EH (cell line): ENCODE measurements at places on chromosomes 2 and 18.

- no peak for DNase-seq
Observed at GRCh38 chr2:236823963-236824362, 254.3 kb downstream of the ACKR3 start.

DNA sequence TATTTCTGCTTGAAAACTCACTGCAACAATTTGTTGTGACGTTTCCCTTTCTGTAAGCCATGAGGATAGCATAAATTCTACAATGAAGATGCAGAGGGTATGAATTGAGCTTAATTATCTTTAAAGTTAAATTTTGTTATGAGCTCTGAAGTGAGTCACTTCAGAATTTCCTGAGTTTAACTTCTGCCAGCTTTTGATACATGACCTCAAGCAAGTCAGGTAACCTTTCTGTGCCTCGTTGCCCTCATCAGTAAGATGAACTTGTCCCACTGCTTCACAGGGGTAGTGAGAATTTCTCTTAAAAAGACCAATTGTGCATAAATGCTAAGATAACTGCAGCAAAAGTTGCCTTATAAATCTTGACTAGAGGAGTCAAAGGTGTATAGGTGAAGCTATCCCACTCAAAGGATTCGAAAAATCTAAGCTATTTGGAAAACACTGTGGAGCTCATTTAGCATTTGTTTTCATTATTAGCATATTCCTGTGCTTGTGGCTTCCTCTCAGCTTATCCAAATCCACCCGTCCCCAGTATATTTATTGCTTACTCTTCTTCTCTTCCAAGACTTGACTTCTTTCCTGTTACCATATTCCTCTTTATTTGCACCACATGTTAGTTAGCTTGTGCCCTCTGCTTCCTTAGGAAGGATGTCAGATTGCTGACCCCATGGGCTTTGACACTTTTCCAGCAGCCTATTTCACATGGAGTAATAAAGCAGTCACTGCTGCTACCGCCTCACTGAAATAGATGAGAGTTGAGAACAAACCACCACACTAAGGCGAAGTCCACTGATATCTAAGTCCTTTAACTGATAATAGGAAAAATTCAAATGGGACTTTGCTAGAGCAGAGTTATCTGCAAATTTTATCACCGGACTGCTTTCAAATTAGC is 428.6 kb downstream of the ERBB4 start:
- no peak for DNase-seq

DNA sequence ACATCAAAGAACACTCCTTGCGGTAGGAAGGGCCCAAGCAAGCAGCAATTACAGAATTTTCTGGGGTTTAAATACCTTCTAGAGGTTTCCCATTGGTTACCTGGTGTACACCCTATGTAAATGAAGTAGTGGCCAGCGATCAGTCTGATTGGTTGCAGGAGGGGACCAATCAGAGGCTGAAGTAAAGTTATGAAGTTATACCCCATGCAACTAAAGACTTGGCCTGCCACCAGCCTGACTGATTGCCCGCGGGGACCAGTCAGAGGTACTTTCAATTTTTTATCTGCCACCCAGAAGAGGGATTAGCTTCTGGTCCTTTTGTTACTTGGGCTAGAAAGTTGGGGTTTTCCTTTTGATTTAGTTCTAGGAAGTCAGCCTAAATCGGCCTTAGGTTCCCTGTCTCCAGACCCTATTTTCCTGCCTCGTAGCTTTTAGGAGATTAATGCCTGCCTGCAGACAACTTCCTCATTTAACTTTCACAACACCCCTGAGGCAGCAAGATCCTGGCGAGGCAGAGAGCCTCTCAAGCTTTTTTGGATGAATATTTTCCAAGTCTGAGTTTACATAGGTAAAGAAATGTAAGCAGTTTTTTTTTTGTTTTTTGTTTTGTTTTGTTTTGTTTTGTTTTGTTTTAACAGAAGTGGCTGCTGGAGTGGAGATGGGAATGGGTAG is 1.5 kb upstream of the DGUOK start:
- no peak for DNase-seq

- DNase-seq: peak; percentile 11
Observed at GRCh38 chr2:197828464-197829135, 24.2 kb downstream of the PLCL1 start.

GRCh38 chr2:105328281-105329196 is 996 bp downstream of the TGFBRAP1 start:
- DNase-seq: peak; percentile 78

DNA sequence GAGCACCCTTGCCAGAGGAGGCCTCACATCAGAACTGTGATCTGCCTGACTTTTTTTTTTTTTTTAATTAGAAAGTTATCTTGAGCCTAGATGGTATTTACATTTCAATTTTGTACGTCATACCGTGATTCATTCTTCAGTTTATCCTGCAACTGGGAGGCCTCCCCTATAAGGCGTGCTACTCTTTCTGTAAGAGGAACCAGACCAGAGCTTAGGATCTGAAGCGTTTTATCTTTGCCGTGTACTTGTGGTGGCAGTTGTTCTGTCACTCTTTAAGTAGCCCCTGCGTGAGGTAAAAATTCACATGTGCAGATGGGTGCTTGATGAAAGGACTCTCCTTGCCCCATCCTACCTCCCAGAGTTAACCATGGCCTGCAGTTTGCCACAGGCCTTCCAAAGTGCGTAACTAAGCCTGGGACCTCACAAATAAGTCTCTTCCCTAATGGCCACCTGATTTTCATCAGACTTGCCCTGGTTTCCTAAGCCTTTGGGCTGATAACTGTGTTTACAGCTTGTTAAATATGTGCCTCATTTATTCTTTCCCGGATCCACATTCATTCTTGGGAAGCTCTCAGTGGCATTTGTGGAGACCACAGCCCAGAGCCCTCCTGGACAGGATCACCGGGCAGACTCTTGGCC is 96.0 kb downstream of the MTCL1 start:
- DNase-seq: peak; percentile 96

- DNase-seq: peak; percentile 85
Observed at GRCh38 chr18:62979176-62979575, 263.8 kb downstream of the PHLPP1 start.

DNA sequence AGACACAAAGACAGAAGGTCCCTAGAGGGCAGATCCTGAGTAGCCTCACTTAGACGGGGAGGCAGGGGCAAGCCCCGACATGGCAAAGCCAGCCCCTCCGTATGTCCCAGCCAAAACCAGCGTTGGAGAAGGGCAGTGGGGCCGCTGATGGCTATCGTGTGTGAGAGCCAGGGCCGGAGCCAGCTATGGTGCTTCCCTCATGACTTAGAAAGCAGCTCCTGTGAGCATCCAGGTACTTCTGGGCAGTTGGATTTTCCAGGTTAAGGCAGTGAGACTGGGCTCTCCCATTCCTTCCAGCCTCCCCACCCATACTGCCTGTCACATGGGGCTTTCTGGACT is 31.2 kb upstream of the ROCK2 start:
- no peak for DNase-seq

DNA sequence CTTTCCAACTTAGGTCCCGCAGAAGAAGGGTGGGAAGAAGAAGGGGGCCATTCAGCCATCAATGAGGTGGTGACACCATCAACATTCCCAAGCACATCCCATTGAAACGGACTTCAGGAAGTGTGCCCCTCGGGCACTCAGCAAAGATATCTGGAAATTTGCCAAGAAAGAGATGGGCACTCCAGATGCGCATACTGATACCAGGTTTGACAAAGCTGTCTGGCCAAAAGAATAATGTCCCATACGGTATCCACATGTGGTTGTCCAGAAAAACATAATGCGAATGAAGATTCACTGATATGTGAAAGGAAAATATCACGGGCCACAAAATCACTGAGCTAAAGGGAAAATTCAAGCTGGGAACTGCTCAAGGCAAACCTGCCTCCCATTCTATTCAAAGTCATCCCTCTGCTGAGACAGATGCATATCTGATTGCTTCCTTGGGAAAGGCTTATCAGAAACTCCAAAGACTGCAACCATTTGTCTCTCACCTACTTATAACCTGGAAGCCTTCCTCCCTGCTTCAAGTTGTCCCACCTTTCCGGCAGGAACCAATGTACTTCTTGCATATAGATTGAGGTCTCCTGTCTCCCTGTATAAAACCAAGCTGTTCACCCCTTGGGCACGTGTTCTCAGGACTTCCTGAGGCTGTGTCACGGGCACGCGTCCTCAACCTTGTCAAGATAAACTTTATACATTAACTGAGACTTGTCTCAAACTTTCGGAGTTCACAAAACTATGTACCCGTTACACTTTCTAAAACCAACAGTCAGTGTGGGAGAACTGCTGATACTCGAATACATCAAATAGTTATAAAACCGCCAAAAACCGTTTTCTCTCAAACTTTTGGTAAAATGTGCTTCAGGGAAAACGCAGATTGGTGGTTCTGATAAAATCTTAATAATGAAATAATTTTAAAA is 1.3 kb upstream of the PDK1 start:
- no peak for DNase-seq

- no peak for DNase-seq
Observed at GRCh38 chr2:51065276-51065675, 33.3 kb upstream of the NRXN1 start.

DNA sequence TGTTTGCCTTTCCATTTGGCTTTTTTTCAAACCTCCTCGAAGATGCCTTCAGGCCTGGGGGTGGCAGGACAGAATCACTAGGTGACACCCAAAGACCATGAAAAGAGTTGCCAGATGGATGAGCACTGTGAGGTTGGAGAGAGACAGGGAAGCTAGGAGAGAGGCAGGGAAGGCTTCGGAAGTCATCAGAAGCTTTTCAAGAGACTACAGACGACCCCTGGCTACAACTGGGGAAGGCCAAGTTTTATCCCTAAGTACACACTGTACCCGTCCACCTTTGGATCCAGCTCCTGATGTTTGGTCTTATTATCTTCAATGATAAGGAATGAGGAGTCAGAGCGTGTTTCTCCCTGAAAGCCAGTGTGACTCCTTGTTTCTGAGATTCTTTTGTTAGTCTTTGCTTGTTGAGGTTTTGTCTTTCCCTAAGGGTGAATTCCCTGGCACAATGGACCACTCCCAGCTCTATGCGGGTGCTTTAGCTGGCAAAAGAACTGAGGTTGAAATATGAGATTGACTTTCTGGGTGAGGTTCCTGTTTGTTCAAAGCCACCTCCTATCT is 33.4 kb upstream of the SLC9A2 start:
- no peak for DNase-seq

- no peak for DNase-seq
Observed at GRCh38 chr2:106094131-106094841, 99.8 kb downstream of the UXS1 start.

DNA sequence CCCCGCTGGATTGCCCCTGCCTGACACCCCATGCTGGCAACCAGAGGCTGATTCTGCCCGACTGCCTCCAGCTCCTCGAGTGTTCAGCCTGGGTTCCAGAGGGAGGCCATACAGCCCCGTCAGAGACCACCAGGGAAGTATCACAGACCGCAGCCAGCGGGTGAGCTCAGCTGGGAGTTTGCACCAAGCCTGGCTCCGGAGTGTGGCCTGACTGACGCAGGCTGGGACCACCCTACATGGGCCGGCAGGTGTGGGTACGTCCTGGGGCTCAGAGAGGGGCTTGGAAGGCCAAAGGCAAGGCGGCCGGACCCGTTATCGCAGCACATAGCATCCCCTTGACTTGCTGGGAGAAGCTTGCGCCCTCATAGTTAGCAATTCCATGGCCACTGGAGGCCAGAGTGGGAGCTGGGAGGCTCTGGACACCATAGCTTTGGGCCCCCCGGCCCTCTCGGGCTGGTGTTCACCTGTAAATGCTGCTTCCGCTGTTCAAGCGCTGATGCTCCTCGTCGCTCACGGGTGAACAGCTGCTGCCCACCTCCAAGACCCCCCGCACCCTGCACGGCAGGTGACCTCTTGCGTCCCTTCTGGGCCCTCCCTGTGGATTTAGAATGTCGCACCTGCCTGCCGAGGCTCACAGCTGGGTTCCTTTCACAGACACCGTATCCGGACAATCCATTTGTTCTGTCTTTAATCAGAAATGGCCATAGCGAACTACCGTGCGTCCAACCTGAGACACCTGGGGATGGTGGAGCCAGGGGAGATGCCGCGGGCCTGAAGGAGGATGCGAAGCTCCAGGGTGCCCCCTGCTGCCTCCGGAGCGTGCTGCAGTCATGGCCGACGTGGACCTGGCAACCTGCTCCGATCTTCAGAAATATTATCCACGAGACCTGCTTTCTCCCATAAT is 31.2 kb upstream of the SLC66A3 start:
- peak; percentile 54 for DNase-seq

- DNase-seq: peak; percentile 94
Observed at GRCh38 chr2:177245010-177245422, 19.5 kb downstream of the NFE2L2 start.

GRCh38 chr2:21543630-21544029 is 419.9 kb downstream of the TDRD15 start:
- no peak for DNase-seq

GRCh38 chr2:234446404-234447076 is 50.3 kb downstream of the ARL4C start:
- DNase-seq: no peak

- DNase-seq: no peak
Observed at GRCh38 chr2:165647409-165647808, 146.6 kb downstream of the GALNT3 start.

DNA sequence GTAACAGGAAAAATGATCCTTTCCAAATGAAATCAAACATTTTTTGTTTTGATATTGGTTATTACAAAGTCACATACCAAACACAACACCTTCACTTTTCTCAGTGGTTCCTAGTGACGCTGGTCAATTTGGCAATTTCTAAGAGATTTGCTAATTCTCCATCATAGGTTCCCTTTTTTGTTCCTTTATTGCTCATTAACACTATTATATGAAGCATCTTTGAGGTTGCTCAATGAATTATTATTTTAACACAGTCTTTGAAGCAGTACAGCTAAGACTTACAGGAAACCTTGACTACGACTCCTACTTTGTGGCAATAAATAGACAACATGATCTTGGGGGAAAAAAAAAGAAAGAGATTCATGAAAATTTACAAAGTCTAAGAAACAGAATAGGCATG is 152.2 kb upstream of the VRK2 start:
- no peak for DNase-seq

- DNase-seq: peak; percentile 38
Observed at GRCh38 chr2:121777699-121778058, 22.2 kb downstream of the TSN start.

DNA sequence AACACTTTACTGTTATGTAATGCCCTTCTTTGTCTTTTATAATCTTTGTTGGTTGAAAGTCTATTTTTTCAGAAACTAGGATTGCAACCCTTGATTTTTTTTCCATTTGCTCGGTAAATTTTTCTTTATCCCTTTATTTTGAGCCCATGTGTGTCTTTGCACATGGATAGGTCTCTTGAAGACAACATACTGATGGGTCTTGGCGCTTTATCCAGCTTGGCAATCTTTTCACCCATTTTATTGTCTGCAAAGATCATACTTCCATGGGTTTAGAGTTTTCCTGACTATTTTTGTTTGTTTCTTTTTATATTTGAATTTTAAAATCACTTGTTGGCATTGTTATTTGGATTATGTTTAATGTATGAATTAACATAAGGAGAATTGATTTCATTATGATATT is 27.0 kb downstream of the ACOXL start:
- DNase-seq: no peak
